ENCODE measurements at places on chromosomes 5 and 9.

GRCh38 chr5:40834391-40834848 lies 602 bp downstream of the RPL37 start:
- no peak for DNase-seq

GRCh38 chr9:82424599-82425120 lies 436.1 kb downstream of the SPATA31D1 start:
- DNase-seq, result no peak

DNA sequence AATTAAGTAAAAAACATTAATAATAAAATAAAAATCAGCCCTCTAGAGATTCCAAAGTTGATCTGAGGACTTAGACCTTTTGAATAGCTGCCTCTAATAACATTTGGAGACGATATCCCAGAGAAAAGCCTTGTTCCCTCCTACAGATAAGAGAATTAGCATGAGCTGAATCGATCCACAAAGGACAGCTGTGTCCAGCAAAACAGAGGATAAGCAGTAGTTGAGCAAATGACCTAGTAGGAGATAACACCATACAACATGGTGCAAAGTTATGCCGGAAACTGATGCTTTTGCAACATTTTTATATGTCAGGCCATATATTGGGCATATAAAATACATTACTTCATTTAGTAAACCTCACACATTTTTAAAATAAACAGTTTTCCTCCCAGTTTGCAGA lies 212.2 kb upstream of the PRR16 start:
- DNase-seq, result no peak

DNA sequence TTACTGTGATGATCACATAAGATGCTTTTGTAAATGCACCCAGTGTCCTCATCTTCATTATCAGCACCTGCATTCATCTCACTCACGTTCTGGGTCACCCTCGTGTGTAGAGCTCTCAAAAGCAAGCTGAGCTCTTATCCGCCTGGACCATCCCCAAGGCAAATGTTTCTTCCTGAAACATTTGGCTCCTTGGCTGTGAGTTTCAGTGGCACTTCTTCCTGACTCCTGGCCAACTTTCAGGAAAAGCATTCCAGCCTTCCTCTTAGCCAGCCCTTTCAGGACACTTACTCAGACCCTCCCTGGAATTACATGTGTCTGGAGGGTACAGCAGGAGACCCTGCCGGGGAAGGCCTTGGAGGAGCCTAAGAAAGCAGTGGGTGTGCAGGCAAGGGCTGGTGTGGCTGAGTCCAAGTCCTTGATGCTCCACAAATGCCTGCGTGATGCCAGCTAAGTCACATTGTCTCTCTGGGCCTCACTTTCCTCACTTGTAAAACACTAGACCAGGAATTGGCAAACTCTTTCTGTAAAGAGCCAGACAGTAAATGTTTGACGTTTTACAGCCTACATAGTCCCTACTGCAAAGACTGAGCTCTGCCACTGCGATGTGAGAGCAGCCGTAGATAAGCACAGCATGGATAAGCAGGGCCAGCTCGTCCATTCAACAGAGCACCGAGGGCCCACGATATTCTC lies 72.1 kb downstream of the PDE6A start:
- no peak for DNase-seq

DNA sequence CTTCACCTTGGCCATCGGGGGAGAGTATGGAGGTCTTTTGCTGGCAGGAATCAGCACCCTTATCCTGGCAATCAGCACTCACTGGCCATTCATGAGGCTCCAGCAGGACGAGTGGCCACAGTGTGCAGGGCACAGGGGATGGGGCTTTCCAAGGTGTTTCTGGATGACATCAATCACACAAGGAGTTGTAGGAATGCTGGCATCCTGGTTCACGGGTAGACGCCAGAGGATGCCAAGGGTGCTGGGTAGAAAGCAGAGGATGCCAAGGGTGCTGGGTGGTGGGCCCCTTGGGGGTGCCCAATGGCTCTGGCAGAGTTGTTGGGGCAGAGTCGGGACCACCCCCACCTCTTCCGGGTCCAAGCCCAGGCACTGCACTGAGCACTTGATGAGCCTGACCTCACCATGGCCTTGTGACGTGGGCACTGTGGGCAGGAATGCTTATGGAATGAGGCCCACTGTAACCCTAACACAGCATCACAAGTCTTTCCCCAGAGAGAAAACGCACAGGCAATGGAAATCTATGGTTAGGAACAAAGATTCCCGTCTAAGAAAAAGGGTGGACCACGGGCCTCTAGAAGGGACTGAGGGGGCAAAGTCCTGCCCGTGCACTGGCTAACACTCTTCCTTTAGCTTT lies 29.1 kb downstream of the CEL start:
- no peak for DNase-seq

DNA sequence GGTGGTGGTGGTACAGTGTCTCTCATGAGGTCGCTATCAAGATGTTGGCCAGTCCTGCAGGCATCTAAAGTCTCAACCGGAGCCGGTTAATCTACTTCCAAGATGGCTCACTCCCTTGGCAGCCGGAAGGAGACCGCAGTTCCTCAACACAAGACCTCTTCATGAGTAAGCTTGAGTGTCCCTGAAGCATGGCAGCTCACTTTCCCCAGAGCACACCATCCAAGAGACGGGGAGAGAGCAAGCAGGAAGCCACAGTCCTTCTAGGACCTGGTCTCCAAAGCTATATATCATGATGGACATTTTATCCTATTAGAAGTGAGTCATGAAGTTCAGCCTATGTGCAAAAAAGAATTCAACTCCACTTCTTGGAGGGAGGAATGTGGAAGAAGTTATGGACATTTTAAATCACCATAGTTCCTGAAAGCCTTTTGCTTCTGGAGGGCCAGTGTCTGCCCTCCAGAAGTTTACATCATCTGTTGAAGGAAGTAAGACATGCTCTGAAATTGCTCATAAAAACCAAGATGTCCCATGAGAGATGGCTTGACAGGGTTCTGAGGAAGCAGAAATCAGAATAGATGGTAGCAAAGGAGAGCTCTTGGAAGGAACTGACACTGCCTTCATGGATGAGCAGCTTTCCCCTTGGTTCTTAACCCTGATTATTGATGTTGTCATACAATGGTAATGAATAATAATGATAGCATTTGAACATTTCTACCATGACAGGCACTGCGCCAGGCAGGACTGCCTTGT lies 21.3 kb downstream of the GALNT10 start:
- no peak for DNase-seq

- DNase-seq, result no peak
These were observed 41.9 kb downstream of the MTRR start for GRCh38 chr5:7910738-7911428.

DNA sequence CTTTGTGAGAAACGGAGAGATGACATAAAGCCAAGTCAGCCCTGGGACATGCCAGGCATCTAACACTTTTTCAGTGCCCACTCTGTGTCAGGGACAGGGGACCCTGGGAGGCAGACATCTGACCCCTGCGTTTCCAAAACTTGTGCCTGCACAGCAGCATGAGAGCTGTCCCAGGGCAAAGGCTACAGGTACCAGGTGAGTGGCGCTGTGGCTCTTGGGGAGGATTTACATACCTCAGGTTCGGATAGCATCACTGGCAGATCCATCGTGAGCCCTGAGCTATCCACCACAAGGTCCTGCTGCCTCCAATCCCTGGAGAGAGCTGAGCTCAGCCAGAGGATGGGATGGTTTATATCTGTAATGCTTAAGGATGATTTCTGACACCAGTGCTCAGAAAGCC lies 52.4 kb downstream of the FSTL4 start:
- no peak for DNase-seq

GRCh38 chr5:141573489-141574121 lies 45.2 kb downstream of the DIAPH1 start:
- DNase-seq, result no peak

GRCh38 chr9:2720179-2720654 lies 2.9 kb downstream of the KCNV2 start:
- no peak for DNase-seq

DNA sequence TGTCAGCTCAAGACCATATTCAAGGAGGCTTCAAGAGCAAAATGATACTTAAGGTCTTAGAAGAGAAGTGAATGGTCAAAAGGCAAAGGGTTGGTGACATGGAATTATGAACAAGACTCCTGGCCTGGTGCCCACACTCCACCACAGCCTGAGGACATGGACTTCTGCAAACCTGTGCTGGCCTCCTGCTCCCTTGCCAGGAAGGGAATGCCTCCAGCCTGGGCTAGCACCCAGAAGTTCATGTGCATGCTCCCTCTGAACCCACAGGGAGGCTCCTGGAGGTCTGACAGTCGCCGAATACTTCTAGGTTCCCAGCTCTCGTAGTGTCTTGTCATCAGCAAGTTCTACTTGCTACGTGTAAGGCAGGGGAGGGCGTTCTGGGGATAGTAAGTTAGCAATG lies 156.7 kb downstream of the FSTL4 start:
- DNase-seq, result no peak

DNA sequence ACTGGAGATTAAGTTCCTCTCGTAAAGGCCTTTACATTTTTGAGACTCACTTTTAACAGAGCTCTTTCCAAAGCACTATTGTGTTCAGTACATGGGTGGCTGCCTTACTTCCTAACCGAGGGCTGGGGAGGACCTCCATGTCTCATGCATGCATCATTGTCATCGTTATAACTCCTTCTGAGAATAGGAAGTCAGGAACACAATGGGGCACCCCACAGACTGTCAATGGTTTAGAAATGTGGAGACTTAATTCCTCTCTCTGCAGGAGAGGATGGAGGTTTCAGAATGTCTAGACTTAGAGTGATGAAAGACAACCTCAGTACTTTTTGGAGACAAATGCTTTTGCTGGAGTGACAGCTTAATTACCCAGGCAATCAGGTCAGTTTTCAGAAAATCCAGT lies 83.9 kb downstream of the PRLR start:
- no peak for DNase-seq

DNA sequence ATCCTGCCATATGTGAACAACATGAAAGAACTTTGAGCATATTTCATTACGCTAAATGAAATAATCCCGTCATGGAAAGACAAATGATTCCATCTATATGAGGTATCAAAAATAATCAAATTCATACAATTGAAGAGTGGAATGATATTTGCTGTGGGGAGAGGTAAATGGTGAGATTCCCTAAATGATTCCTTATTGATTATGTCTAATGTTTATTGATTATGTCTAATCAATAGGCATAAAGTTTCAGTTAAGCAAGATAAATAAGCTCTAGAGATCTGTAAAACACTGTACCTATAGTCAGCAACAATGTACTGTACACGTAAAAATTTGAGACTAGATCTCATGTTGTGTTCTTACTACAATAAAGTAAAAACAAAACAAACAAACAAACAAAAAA lies 85.4 kb upstream of the MEGF10 start:
- DNase-seq, result no peak

- no peak for DNase-seq
These were observed 31.3 kb upstream of the LARP1 start for GRCh38 chr5:154723740-154724505.

- no peak for DNase-seq
These were observed 229.9 kb upstream of the DAB2 start for GRCh38 chr5:39654715-39655114.

DNA sequence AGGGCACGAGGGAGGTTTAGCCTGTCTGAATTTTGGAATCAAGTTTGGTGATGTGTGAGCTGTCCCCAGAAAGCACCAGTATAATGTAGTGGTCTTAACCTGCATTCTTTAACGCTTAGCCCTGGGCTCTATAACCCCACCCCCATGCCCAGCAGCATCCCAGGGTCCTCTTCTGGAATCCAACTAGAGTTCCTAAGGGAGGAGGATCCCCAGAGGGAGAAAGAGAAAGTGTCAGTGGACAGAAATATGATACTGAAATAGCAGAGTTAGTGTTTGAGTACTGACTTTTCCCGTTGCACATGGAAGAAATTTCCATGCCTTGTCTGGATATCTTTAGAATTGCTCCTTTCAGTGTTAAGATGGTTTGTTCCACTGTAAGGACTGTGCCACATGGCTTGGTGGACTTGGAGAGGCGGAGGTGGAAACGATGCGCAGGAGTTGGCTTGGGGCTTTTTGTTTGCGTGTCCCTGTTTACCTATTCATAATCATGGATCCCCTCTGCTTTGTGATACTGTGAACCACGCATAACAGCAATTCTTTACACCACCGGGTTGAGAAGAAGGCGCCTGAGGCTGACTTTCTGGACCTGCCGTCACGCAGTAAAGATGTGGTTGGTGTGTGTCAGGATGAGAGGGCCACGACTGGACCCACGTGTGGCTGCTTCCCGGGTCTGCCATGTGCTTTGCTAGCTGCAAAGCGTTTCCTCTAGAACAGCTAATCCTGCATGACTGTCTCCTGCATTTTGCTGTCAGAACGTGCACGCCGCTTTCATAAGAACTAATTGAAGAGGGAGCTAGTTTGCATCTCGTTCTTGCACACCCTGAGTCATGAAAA lies 142.3 kb downstream of the SMARCA2 start:
- no peak for DNase-seq

DNA sequence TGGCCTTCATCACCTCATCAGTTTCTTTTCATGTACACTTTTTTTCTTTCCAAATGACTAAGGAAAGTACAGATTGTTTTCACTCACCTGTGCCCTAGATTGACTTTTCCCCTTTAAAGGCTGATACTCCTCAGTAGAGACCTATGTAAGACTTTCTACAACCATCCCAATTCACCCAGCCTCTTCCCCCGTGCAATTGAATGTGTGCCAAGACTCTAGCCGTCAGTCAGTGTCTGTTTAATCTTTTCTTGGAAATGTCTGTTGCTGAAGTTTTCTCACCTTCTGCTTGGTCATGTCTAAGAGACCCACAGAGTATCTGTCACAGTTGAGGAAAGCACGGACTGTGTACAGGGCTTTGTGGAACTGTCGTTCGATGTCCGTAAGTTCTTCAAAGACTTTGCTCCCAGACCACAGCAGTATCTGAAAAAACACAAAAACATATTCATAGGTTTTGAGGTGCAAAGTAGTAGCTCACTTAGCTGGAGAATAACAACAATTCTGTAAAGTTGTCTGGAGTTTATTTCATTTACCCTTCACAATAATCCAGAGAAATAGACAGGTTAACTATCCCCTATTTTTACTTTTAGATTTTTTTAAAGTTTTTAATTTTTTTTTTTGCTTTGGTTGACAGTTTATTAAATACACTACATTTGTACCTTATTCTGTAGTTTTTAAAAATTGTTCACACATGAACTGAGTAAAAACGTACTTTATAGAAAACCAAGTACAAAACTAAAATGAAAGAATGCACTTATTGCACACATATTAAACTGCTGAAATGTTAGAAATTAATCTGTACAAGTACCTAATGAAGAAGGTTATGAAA lies 13.6 kb downstream of the PDE6A start:
- no peak for DNase-seq

- DNase-seq, result no peak
These were observed 174.8 kb downstream of the FAM114A2 start for GRCh38 chr5:153863951-153864350.

DNA sequence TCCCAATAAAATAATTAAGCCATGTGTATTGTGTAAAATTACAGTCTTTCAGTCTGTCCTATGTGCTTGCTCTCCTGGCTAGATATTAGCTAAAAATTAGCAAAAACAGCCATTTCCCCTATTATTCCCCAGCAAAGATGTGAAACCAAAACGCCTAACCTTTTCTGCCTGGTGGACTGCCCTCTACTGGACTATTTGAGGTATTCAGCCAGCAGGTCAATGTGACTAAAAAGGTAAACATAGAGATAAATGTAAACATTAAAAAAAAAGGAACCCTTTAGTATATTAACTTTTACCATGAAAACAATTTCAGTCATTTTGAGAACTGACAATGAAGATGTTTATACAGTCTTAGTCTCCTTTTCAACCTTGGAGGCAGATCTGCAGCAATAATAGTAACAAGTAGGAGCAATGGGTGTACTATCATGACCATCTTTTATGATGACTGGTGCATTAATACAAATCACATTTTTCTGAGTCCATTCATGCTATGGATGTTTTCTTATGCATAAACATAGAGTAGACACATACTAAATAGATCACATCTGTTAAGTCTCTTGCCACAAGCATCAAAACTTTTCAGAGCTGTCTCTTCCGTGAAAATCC lies 10.1 kb downstream of the ATG12 start:
- DNase-seq, result no peak
